ENCODE measurements at places on chromosomes 3 and 15.

GRCh38 chr3:156731813-156732212 is 57.4 kb downstream of the TIPARP start:
- DNase-seq, result no peak

GRCh38 chr15:50876989-50877360 is 31.5 kb upstream of the AP4E1 start:
- DNase-seq, result peak; percentile 62

GRCh38 chr15:85758655-85758978 is 36.1 kb downstream of the KLHL25 start:
- DNase-seq, result no peak

DNA sequence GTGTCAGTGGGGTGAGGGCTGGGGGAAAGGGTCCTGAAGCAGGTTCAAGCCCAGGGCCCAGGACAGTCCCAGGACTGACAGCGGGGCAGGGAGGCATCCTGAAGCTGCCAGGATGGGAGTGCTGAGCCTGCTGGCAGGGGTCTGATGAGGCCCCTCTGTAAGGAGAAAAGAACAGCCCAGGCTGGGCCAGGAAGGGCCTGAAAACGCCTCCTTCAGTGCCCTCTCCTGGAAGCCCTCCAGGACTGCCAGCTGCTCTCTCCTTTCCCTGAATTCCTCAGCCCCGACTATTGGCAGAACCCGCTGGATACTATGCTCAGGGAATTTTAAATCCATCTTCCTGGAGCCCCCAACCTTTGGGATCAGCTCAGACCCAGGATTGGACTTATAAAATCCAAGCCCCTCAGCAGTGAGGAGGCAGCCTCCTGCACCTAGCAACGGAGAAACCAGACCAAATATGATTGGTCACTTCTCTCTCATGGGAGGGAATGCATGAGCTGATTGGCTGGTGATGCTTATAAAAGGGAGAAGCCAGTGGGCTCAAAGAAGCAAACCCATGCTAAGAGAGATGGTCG is 203.5 kb upstream of the LINGO1 start:
- DNase-seq, result no peak

GRCh38 chr15:45326741-45327140 is 51.6 kb downstream of the GATM start:
- peak; percentile 19 for DNase-seq

DNA sequence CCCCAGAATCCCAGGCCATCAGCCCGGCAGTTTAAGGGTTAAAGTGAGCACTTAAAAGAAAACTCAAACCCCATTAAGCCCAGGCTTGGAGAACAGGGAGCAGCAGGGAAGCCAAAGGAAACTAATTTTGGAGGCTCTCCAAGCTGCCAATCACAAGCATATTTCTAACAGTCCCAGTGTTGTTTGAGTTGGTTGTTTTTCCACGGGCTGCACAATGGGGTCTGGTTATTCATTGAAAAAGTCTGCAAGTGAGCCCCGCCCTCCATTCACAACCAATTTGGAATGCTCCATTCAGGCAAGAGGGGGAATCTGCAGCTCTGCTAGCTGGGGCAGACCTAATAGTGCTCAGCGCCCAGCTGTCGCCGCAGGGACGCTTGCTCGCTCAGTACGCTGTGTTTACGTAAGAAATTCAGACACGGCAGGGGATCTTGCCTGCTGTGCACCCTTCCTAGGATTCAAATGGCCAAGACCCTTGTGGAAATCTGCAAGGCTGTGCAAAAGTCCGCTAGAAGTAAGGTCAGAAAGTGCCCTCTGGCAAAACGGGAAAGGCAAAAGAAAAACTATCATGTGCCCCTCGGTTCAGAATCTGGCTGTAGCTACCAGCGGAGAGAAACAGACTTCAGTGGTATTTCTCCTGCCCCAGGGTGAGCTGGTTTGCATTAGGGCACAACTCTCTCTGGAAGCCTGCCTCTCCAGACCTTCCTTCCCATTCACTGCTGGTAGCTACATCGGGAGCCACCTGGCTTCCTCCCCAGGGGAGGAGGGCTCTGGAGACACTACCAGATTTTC is 11.0 kb downstream of the ETV5 start:
- DNase-seq, result peak; percentile 90

- no peak for DNase-seq
Observed at GRCh38 chr3:190083635-190084034, 37.1 kb downstream of the P3H2 start.

DNA sequence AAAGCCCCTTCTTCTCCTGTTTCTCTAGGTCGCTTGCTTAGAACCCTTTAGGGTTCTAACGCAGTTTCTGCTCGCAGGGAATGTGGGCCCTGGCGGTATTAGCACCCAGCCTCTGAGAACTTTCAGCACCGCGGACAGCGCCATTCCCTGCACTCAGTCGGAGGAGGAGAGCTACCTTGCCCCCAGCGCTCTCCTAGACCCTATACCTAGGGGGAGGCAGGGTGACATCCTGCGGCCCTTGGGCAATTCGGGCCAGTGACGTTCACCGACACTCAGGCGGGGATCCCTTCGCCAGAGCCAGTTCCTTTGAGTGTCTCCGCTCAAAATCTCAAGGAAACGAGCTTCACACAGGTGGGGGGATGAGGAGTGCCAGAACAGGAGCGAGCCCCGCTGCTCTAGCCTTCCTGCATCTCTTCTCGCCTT is 1.3 kb downstream of the SLC7A14 start:
- DNase-seq, result peak; percentile 49

GRCh38 chr3:109432833-109433232 is 95.5 kb upstream of the DPPA4 start:
- DNase-seq, result no peak

DNA sequence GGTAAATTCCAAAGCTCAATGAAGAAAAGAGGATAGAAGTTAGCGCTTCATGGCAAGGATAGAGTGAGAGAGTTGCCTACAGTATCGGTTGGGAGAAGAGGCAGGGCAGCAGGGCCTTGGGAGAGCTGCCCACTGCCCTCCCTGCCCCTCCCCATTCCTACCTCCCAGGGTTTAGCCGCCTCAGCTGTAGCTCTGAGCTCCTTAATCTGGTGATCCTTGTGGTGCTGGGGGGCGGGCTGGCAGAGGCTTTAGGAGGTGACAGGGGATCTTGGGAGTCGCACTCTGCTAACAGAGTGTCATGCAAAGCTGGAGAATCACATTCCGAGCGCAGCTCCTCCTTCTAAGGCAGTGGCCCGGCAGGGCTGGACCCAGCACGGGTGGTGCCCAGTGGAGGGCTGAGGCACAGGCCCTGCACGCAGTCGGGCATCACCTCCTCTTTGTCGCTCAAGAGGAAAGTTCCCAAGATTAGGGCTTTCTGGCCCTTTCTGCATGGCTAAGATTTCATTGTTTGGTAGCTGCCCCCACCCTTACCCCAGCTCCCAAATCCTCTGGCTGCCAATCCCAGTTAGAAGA is 57.1 kb upstream of the POLG start:
- no peak for DNase-seq

GRCh38 chr3:130834476-130834875 is 59.4 kb upstream of the ATP2C1 start:
- DNase-seq, result no peak

DNA sequence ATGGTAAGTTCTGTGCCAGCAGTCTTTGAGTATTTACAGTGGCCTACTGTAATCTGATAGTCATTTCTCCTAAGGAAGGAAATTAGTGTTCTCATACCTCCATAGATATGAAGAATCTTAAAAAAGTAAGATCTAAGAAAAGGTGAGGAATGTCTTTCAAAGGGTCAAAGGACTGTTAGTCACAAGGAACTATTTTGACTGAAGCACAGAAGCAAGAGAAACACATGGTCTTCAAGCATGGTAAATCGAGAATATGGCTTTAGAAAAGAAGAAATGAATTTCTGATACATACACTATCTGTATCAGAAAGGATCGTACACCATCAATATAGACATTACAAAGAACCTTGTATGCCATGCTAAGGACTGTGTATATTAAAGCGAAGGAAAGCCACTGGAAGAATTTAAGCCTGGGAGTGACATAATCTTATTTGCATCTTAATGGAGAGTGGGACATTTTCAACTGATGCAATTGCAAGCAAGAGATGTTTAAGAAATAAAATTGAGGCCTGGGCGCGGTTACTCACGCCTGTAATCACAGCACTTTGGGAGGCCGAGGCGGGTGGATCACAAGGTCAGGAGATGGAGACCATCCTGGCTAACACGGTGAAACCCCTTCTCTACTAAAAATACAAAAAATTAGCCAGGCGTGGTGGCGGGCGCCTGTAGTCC is 5.5 kb upstream of the ACAP2 start:
- DNase-seq, result no peak

DNA sequence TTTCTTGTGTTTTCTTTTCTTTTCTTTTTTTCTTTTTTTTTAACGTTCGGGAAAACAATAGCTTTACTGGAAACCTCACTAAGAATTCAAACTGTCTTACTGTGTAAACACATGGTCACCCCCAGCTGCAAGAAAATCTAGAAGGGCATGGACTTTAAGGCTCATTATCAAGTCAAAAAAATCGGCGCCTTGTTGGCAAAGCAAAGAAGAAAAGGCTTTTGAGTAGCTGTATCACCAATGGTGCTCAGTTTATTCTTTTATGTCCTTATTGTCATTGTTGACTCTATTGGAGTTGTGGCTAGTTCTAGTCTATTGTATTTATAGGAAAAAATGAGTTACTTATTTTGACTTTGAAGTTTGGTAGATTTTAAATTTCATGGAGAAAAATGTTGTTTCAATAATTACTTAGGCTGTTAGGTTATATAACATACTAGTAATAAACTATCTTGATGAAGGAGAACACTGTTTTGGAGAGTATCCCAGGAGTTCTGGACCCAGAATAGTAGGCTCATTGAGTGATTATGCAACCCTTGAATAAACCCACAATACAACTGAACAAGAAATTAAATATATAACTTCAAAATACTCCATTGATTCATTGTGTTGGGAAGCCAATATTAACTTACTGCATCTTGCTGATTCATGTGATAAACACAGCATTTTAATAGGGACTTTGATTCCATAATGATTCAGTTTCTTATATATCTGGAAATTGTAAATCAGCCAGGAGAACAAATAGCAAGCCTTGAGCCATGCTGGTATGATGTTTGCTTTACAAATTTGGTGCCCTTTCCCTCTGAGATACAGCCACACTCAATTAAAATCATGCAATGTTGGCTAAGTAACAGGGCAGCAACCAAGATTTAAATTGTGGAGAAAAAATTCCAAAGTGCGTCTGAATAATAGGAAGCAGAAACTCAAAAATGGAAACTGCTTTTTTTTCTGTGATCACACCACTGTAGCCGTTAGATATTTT is 27.8 kb upstream of the GOLIM4 start:
- peak; percentile 65 for DNase-seq

DNA sequence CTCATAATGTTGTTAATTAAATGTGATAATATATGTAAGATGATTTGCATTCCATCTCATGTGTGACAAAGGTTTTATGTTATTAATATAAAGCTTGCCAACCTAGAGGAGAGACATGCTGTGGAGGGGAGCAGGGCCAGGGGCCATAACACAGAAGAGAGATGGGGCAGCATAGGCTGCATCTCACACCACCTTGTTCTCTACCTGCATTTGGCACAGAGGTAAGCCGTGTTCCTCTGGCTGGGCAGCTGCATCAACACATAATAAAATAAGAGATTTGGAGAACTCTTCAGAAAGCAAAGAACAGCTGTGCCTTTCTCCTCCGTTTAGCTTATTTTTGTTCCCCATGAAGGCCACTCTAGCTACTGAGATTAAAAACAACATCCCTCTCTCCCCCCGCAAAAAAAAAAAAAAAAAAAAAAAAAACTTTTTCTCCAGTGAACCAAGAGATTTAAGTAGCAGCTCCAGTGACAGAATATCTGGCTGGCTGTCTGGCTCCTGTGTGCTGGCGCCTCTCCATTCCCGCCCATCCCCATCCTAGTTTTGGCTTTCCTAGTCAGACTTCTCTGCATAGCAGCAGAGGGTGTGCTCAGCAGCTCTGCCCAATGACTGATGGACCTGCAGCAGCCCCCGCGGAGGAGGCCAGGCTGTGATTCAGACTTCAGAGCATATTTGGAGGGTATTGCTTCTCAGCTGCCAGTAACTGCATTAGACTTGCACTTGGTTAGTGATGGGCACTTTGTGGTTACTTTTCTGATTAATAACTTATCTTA is 52.2 kb upstream of the STXBP5L start:
- peak; percentile 9 for DNase-seq

DNA sequence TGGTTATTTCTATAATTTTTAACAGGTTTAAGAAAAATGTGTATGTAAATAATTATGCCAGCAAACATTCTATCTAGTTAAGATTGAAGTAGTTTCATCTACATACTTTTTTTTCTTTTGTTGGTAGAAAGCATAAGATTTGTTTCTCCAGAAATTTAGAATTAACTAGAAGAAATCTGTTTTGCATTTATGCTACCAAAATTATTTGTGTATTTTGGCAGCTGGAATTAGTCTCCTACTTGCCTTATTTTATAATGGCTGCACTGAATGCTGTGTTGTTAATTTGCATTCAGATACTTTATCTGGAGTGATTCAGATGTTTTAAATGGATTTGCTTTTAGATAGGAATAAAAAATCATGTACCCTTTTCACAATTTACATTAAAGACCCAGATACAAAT is 100.2 kb upstream of the NAALADL2 start:
- no peak for DNase-seq

DNA sequence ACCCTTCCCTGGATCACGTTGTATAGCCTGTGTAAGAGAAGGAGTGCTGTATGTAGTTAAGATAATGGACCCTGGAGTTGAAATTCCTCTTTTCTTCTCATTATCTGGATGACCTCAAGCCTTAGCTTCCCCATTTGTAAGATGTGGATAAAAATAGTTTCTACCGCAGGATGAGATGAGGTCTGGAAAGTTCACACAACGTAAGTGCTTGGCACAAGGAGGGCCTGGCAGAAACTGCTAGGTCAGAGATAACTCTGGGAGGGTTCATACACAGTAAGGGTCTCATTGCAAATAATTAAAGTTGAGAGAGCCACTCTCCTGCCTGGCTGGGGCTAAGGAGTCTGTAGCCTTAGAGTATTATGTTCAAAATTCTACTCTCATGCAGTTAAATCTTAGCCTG is 214.4 kb downstream of the LRTM1 start:
- DNase-seq, result no peak

DNA sequence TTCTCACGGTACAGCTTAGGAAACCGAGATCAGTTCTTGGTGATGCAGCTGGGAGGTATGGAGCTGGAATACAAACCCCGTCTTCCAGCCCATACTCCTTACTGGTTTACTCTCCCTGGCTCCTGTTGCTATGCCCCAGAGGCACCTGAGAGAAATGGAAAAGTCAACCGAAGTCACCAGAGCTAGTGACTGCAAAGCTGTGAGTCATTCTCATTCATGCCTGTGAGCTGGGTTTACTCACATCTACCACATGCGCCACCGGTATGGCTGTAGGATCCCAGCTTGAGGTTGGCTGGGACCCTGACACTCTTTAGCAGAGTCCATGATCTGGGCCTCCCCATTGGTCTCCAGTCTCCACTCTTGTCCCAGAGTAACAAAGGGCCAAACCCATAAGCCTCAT is 111.5 kb upstream of the ETV5 start:
- no peak for DNase-seq

GRCh38 chr15:40870716-40871115 is 3.3 kb downstream of the RHOV start:
- no peak for DNase-seq

DNA sequence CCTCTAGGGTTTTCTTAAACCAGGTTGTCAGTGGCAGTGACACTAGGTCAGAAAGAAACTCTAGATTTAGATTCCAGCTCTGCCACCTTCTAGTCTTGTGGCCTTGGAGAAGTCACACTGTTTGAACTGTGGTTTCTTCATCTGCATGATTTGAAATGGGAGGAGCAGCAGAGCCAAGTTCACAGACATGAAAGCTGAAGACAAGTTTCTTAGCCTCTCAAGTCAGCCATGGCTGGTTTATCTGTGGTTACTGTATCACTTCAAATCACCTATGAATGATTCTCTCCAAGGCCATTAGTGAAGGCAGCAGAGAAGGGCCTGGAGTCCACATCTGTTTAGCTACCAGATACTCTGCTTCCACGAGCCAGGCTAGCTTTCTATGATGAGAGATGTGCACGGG is 15.6 kb downstream of the CLEC3B start:
- no peak for DNase-seq

Data from hippocampal formation (tissue), 2 donors.